Neuronal stem cell (in vitro differentiated cells): ENCODE measurements at places on chromosomes 1 and 21.

- no peaks in the 10 kb centered on the region for H3K36me3 ChIP-seq
- no peak overlapping the region for H3K4me3 ChIP-seq
- H3K27me3 ChIP-seq, result no peaks in the 10 kb centered on the region
- no peak for DNase-seq
- no peak overlapping the region for H3K27ac ChIP-seq
Observed at GRCh38 chr1:159653201-159653600, 61.2 kb downstream of the CRP start.

- no peak for DNase-seq
- no peak overlapping the region for H3K27ac ChIP-seq
- H3K4me3 ChIP-seq, result no peak overlapping the region
- no peaks in the 10 kb centered on the region for H3K4me1 ChIP-seq
- no peaks in the 10 kb centered on the region for H3K27me3 ChIP-seq
Observed at GRCh38 chr21:42096566-42096965, 25.4 kb downstream of the UMODL1 start.

- no peak overlapping the region for H3K27ac ChIP-seq
- H3K4me1 ChIP-seq, result no peaks in the 10 kb centered on the region
- DNase-seq, result no peak
- no peaks in the 10 kb centered on the region for H3K27me3 ChIP-seq
Observed at GRCh38 chr1:88961647-88962275, 30.7 kb downstream of the KYAT3 start.

- DNase-seq, result no peak
- H3K27me3 ChIP-seq, result no peaks in the 10 kb centered on the region
- no peak overlapping the region for H3K27ac ChIP-seq
Observed at GRCh38 chr1:15941044-15941840, 34.7 kb downstream of the ZBTB17 start.

DNA sequence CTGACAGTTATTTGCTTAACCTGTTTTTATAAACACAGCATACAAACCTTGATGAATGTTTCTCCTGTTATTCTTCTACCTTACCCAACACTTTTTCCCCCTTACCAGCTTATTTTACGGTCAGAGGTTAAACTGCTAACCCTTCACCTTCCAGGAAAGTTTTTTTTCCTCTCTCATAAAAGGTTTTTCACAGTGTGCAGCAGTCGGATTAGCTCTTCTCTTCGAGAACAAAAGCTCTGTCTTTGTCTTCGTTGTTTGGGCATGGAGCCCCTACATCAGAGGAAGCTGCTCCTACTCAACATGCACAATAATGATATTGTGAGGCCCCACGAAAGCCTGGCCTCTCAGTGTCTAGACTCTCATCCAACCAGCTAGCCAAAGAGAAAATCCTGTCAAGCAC is 42.0 kb downstream of the DENND1B start:
- no peak overlapping the region for H3K4me3 ChIP-seq
- no peaks in the 10 kb centered on the region for H3K27me3 ChIP-seq
- no peak overlapping the region for H3K27ac ChIP-seq

DNA sequence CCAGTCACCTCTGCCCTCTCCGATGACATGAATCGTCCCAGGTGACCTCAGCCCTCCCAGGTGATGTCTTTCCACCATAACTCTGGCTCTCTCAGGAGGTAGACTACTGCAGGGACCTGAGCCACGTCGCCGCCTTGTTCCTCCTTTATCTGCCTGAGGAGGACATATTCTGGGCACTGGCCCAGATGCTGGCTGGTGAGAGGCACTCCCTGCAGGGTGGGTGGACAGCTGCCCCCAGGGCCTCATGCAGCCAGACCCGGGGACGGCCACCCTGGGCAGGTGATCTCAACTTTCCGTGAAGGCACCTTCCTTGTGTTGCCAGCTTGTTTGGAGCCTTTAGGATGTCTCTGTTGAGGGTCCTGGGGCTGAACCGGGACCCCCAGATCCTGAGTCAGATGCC is 13.9 kb upstream of the ZBTB17 start:
- H3K4me3 ChIP-seq, result no peak overlapping the region
- no peaks in the 10 kb centered on the region for H3K27me3 ChIP-seq
- H3K36me3 ChIP-seq, result no peaks in the 10 kb centered on the region
- H3K27ac ChIP-seq, result no peak overlapping the region

DNA sequence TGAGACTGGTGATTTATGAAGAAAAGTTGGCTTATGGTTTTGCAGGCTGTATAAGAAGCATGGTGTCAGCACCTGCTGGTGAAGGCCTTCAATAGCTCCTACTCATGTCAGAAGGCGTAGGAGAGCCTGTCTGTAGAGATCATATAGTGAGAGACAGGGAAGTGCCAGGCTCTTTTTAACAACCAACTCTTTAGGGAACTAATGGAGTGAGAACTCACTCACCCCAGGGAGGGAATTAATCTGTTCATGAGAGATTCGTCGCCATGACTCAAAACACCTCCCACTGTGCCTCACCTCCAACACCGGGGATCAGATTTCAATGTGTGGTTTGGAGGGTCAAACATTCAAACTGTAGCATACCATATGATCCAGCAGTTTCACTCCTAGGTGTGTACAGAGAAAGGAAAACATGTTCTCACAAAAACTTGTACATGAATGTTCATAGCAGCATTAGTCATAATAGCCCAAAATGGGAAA is 72.6 kb downstream of the TTC3 start:
- H3K27ac ChIP-seq, result no peak overlapping the region
- no peak for DNase-seq
- no peaks in the 10 kb centered on the region for H3K27me3 ChIP-seq
- H3K4me3 ChIP-seq, result no peak overlapping the region
- H3K36me3 ChIP-seq, result peaks cover 4% of the 10 kb centered on the region

- no peak overlapping the region for H3K4me3 ChIP-seq
- no peak overlapping the region for H3K27ac ChIP-seq
- H3K27me3 ChIP-seq, result no peaks in the 10 kb centered on the region
Observed at GRCh38 chr1:226625832-226626576, 77.4 kb downstream of the STUM start.

DNA sequence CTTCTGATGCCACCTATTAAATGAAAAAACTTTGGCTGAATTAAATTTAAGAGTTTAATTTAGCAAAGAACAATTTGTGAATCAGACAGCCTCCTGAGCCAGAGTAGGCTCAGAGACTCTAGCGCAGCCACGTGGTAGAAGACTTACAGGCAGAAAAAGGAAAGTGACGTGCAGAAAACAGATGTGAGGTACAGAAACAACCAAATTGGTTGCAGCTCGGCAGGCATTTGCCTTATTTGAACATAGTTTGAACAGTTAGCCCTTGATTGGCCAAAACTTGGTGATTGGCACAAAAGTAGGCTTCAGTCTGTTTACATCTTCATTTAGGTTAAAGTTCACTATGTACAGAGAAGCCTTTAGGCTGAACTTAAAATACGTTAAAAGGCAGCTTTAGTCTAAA is 22.9 kb downstream of the TCP10L start:
- no peaks in the 10 kb centered on the region for H3K36me3 ChIP-seq
- H3K27ac ChIP-seq, result no peak overlapping the region
- peak; percentile 18 for DNase-seq
- no peaks in the 10 kb centered on the region for H3K4me1 ChIP-seq
- no peak overlapping the region for H3K4me3 ChIP-seq

DNA sequence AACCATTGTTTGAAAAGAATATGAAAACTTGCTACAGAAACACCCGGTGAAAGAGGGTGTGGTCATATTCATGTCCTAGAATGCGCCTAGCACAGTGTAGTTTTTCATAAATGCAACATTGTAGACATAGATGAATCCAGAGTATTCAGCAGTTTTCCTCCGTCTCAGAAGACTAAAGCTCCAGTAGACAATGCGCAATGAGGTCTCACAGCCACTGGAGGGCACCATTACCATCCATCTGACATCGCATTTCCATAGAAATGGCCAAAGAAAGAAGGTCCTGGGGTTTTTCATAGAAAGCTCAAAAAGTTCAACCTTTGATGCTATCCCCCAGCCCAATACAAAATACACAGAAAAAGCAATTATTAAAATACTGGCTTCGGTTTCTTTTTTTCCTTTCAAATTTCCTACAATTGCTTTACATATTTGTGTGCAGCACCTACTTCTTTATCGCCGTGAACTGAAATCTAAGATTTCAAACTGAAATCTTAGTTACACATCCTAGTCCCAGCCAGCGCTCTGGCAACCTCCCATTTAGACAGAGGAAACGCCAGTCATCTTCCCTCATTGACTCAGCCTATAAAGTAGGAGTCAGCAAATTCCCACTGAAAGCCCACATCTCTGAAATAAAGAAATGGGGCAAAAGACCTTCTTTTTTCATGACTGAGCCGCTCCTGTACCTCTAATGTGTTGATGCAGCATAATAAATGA is 3.9 kb upstream of the CD58 start:
- DNase-seq, result peak; percentile 61
- H3K27me3 ChIP-seq, result no peaks in the 10 kb centered on the region
- no peak overlapping the region for H3K4me3 ChIP-seq
- peaks cover 12% of the 10 kb centered on the region for H3K4me1 ChIP-seq
- H3K27ac ChIP-seq, result no peak overlapping the region
- H3K36me3 ChIP-seq, result no peaks in the 10 kb centered on the region
